ENCODE measurements at places on chromosomes 1 and 21.

- no peak for DNase-seq
Observed at GRCh38 chr1:11628767-11629166, 25.5 kb downstream of the FBXO2 start.

DNA sequence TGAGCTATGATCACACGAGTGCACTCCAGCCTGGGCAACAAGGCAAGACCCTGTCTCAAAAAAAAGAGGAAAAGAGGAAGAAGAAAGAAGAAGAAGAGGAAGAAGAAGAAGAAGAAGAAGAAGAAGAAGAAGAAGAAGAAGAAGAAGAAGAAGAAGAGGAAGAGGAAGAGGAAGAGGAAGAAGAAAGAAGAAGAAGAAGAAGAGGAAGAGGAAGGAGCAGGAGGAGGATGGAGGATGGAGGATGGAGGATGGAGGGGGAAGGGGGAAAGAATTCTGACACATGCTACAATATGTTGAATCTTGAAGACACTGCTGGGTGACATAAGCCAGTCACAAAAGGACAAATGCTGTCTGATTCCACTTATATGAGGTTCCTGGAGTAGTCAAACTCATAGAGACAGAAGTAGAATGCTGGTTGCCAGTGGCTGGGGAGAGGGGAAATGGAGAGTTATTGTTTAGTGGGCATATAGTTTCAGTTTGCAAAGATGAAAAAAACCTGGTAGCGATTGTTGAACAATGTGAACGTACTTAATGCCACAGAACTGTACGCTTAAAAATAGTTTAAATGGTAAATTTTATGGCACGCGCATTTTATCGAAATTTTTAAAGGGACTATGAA lies 47.3 kb upstream of the COA6 start:
- DNase-seq, result peak; percentile 35

DNA sequence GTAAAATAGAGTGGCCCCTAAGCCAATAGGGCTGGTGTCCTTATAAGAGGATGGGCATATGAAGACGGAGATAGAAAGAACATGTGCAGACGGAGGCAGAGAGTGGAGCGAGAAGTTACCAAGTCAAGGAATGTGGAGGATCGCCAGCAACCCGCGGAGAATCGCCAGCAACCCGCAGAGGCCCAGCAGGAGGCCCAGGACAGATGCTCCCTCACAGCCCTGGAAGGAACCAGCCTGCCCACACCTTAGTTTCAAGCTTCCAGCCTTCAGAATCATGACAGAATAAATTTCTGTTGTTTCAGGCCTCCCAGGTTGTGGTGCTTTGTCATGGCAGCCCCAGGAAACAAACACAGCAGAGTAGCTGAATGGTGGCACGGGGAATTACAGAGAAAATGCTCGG lies 9.6 kb downstream of the CLDN14 start:
- DNase-seq, result no peak

GRCh38 chr1:53143527-53143926 lies 1.1 kb upstream of the SLC1A7 start:
- DNase-seq, result no peak

GRCh38 chr1:200530623-200531261 lies 89.8 kb downstream of the KIF14 start:
- DNase-seq, result no peak

- no peak for DNase-seq
Observed at GRCh38 chr21:33687634-33688033, 45.3 kb downstream of the ITSN1 start.

All from activated CD4-positive, alpha-beta T cell treated with anti-CD3 and anti-CD28 coated beads, Interleukin-10, Interleukin-2, amounts not matched to agents 100 ng/mL and 50 ng/mL, durations not matched to agents 16 hours and 8 hours (primary cell).